Left lung (tissue), 14 donors: ENCODE measurements at places on chromosomes 3 and 15. TPM values are rescaled to one million over a fixed set of nuclear protein-coding genes. Genes with fewer than 3 reads are reported as not detected.

Gene PPP1R14D
- polyA plus RNA-seq, result 0.23 TPM

Gene LRRC49
- polyA plus RNA-seq, result 17.5 TPM

Gene ULK3
- 37.7 TPM for polyA plus RNA-seq

- DNase-seq, result no peak
Observed at GRCh38 chr3:180571831-180572598, 29.9 kb upstream of the TTC14 start.
